ENCODE measurements at places on chromosomes 12 and 14.
A peak's percentile ranks its signal among the peaks of the same experiment; 100 is the strongest.

DNA sequence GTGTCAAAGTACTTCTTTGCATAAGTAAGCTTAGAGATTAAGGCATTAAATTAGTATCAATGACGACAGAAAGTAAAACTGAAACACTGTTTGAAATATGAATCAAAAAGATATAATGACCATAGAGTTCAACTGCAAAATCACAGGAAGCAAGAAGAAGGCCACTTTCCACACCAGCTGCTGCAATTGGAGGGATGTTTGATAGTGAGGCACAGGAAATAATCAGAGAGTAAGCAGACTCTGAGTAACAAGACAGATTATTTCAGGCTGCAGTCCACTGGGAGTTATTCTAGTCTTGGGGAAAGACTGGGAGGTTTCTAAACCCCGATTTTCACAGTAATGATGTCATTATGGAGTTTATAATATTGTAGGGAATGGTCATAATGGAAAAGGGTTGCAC lies 12.9 kb downstream of the MDGA2 start:
- DNase-seq, result no peak

- peak; percentile 49 for DNase-seq
Measured at GRCh38 chr12:55932551-55932910, 1.6 kb downstream of the DGKA start.

DNA sequence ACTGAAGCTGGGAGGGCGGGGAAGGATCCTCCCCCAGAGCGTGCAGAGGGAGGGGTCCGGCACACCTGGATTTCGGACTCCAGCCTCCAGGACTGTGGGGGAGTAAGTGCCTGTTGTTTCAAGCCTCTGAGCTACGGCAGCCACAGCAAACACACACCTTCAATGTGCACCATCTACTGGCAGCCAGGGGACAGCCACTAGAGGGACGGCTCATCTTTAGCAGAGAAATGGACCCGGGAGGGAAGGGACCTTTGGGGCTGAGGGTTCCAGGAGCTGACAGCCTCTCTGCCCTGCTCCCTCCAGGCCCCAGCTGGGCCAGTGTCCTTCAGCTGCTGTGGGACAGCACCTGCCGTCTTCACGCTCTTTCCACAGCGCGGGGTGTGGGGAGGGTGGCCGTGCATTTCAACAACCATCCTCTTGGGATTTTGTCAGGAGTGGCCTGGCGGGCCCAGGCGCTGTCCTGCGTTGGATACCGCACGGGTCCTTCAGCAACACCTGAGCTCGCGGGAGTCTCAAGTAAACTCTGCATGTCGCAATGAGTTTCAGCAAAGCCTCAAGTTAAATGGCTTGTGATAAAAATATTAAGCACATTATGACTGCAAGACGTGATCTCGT lies 209.2 kb upstream of the C14orf180 start:
- DNase-seq, result no peak

GRCh38 chr14:75515629-75515996 lies 6.7 kb upstream of the BATF start:
- no peak for DNase-seq

DNA sequence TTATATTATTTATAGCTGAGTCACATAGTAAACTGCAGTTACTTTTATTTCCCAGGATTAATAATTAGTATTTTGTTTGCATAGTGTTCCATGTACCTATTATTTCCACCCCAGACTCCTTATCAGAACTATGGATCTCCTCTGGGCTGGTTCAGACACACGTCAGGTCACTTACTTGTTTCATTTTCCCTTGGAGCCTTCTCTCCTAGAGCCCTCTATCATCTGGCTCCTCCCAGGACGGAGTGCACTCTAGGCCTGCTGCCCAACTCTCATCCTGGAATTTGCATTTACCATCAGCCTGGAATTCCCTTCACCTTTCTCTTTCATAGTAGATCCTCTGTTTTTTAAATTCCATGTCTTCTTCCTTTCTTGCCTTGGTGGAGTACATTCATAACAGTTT lies 28.5 kb upstream of the GALNT16 start:
- no peak for DNase-seq

- no peak for DNase-seq
Measured at GRCh38 chr14:59239022-59239421, 50.6 kb downstream of the DAAM1 start.

All from stimulated activated naive CD4-positive, alpha-beta T cell (primary cell).